ENCODE measurements at places on chromosomes 1 and 21. TPM values are rescaled to one million over a fixed set of nuclear protein-coding genes. Genes with fewer than 3 reads are reported as not detected.

RGS13 gene
- total RNA-seq = not detected

RXRG gene
- total RNA-seq = 5.3 TPM

CREB3L4 gene
- total RNA-seq = 15.7 TPM

OR2G6 gene
- total RNA-seq = not detected

HSD3B2 gene
- not detected for total RNA-seq

GJA5 gene
- 0.94 TPM for total RNA-seq

CD84 gene
- 1.6 TPM for total RNA-seq

C8A gene
- total RNA-seq = not detected

OLIG2 gene
- total RNA-seq = 18.2 TPM

IFI6 gene
- 23.2 TPM for total RNA-seq

COL16A1 gene
- 6.9 TPM for total RNA-seq

CCDC27 gene
- total RNA-seq = not detected

CFHR4 gene
- 0.94 TPM for total RNA-seq

TNFRSF4 gene
- total RNA-seq = not detected

TNNT2 gene
- total RNA-seq = not detected

CD247 gene
- 3.1 TPM for total RNA-seq

All from parietal lobe (tissue), 2 donors.